ENCODE measurements at places on chromosomes 1 and 21.

DNA sequence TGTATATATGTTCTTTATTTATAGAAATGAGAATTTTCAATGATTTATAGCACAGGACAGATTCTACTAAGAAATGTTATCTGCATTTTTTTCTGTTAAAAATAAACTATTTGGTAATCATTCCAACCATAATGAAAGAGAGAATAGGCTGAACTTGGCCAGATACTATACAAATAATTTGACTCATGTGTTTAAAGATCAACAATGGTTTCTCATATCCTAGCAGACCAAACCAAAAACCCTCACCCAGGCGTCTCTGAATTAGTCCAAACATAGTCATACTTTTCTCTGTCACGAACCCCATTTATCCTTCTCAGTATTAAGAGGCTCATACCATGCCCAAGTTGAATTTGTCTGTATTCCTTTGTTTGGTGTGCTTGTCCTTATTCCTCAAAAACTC, 40.3 kb downstream of the RPE65 start:
- DNase-seq: no peak

DNA sequence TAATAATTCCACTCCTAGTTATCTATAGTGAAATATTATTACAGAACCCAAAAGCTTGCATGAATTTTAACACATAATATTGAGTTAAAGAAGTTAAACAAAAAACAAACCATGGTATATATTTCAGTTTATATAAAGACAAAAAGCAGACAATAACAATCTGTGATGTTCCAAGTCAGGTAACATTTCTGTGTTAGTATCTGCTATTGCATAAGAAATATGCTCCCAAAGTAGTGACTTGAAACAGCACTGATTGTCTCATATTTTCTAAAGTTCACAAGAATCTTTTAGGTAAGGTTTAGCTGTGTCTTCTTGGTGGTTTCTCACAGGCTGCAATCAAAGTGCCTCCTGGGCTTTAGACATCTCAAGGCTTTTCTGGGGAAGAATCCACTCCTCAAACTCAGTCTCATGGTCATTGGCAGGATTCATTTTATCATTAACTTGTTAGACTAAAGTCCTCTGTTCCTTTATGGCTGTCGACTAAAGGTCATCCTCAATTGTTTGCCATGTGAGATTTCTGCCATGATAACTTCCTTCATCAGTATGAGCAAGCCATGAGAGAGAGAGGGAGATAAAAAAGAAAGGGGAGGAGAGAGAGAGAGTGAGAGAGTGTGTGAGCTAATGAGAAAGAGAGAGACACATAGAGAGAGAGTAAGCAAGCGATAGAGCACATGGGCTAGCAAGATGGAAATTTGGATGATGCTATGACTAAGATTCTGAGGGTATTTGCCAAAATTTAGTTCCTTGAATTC, 19.9 kb downstream of the GBP1 start:
- no peak for DNase-seq

DNA sequence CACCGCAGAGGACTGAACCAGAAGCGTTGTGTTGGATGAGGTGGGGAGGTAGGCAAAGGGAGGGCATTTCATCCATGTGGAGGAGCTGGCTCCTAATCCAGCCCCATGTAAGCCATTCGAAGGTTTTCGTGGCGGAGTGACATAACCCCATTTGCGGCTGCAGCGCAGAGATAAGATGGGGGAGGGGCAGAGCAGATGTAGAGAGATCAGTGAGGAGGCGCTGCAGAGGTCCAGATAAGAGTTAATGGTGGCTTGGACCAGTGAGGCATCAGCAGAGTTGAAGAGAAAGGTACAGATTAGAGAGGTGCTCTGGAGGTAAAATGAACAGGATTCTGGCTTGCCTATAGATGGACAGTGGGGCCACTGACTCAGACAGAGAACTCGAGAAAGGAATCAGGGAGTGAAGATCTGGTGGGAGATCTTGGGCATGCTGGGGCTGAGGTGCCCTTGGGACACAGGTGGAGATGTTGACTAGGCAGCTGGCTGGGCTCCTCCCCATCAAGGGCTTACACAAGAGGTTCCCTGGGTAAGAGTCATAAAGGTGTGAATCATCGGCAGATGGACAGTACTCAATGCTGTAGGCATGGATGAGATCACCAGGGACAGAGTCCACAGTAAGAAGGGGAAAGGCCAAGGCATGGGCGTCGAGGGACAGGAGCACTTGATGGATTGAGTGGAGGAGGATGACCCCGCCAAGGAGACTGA, 7.8 kb upstream of the PTPRF start:
- DNase-seq: no peak

DNA sequence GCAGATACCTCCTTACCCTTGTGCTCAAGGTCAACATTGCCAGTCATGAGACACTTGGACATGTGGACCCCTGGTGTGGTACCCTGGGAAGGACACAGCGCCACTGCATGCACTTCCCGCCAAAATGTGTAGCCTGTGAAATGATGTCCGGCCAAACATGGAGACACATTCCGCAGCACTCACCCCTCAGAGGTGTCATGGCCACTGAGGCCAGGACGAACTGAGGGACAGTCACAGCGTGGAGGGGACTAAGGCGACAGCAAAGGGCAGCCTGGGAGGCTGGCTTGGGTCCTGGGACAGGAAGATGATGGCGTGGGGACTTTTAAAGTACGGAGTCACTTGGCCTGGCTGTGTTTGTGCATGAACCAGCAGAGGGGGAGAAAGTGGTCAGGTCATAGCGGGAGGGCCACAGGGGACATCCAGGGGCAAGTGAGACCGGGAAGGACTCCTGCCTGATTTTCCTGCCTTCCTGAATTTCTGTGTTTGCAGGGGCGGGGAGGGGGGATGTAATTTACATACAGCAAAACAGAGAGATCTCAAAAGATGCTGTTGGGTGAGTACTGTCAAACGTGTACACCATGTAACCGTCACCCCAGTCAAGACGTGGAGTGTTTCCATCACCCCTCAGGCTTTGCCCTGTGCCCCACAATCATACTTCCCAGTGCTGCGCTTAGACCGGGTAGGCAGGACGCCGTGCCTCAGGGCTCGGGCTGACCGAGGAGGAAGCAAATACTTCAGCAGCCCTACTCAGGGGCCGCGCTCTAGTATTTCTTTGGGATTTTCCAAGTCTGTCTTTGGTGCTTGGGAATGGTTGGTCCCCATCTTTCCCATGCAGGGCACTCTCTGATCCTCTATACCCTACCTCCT, 45.2 kb downstream of the WDR4 start:
- DNase-seq: no peak

DNA sequence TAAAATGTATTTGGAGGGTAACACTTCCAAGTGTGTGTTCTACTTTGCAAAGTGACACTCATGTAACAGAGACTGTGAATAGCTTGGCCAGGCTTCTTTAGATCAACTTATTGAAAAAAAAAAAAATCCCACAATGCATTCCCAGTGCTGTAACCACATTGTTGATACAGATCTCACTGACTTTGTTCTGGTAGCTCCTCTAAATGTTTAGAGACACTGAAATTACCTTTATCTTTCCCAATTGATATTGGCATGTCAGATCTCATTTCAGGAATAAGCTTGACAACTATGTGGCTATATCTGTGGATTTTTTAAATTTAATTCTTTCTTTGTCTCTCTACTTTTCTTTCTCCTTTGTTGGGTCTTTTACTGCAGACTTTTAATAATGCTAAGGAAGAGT, 1018.9 kb upstream of the PRMT6 start:
- DNase-seq: no peak
